ENCODE measurements at places on chromosomes 7 and 10.

GRCh38 chr10:12351447-12351846, 2.1 kb downstream of the CAMK1D start:
- DNase-seq, result no peak

- DNase-seq, result peak; percentile 6
Observed at GRCh38 chr10:26621889-26622711, 75.4 kb upstream of the PDSS1 start.

DNA sequence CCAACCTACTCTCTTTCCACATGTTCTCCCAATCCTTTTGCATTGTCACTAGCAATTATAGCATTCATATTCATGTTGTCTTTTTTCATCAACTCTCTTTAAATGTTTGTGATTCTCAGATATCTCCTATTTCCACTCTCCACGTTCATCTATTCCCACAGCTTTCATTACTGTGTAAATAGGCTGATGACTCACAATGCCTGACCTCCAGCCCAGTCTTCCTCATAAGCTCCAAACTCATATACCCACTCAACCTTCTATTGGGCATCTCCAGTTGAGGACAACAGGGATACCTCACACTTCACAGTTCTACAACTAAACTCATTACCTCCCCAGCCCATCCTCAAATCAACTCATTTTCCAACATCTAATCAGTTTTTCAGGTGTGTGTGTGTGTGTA, 194.1 kb downstream of the DGKI start:
- DNase-seq, result no peak

- DNase-seq, result no peak
Observed at GRCh38 chr7:141586878-141587277, 35.7 kb downstream of the AGK start.

Data from neuronal stem cell (in vitro differentiated cells).